Activated naive CD4-positive, alpha-beta T cell (primary cell): ENCODE measurements at places on chromosomes 7 and 10.

DNA sequence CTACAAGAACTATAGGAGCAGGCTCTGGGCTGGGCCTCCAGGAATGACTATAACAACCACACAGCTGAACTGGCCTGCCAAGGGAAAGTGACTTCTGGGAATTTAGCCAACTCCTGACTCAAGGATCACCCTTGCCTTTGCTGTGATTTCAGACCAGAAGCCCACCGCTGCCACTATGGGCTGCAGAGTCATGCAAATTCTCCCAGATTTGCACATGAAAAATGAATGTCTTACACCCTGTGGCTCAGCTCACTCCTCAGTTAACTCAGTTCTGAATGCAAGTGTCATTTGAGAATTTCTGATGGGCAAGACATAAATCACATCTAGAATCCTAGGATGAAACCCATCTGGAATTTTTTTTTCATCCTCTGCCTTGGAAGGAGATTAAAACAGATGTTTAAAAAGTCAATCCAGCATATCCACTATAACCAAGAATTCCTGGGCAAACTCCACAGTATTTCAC is 186.5 kb upstream of the BET1 start:
- no peak for DNase-seq

DNA sequence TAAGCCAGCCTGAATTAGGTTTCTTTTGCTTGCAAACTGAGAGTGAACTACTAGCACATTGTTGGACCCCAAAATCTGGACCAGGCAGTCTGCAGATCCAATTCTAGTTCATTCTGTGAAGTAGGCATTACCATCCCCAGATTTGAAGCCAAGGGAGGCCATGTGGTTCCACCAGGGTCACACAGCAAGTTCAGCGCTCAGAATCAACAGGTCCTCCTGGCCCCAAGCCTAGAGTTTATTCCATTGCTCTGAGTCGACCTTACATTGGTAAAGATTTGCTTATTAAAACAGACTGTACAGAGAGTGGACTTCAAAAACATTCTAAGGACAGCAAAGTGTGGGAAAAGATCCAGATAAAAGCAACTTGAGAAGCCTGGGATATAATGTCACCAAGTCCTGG is 50.9 kb downstream of the AFAP1L2 start:
- no peak for DNase-seq

DNA sequence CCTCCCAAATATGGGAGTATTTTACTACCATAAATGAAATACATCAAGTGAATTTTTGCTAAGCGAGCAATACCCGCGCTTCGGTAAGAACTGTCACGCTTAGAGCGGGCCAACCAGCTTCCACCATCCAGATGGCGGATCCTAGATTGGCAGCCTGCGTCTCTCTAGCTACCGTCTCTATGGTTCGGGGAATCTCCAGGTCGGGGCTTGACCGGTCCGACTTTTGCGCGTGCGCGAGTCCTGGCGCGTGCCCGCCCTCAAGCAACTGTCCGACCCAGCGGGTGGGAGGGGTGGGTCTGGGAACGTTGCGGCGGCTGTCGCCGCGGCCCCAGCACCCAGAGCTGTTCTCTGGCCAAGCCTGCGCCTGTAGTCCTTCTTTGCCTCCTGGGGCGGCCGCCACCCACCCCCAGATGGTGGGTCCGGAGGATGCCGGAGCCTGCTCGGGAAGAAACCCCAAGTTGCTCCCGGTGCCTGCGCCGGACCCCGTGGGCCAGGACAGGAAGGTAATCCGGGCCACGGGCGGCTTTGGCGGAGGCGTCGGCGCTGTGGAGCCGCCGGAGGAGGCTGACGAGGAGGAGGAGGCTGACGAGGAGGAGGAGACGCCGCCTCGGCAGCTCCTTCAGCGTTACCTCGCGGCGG is at the start of gene TBC1D12:
TSS of gene TBC1D12 (plus strand) at position 338 of the 639 bp plus-strand sequence. CDS start at position 411, 73 bp downstream.
- no peak for DNase-seq

DNA sequence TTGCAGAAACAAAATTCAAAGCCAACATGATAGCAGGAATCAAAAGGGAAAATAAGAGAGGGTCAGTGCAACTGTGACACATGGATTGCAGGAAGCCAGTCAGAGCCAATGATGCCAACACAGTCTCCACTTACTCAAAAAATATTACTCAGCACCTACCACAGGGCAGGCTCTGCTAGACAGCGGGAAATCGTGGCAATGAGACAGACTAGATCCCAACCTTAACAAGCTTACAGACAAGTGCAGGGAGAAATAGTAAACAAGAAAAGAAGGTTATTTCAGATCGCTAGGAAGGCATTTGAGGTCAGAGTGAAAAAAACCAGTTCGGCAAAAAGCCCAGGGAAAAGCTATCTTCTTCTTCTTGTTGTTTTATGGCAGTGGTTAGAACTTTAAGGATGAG is 45.2 kb upstream of the NPFFR1 start:
- no peak for DNase-seq

DNA sequence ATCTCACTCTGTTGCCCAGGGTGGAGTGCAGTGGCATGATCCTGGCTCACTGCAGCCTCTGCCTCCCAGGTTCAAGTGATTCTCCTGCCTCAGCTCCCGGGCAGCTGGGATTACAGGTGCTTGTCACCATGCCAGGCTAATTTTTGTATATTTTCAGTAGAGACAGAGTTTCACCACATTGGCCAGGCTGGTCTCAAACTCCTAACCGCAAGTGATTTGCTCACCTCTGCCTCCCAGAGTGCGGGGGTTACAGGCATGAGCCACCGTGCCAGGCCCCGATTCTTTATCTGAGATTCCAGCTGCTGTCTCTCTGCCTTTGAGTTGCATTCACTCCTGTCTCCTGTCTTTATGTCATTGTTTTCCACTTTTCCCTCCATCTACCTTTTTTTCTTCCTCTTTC is 168.7 kb downstream of the TMEM178B start:
- DNase-seq = no peak
